NCI-H1694 treated with DMSO at 0.1 percent for 48 hours (cell line): ENCODE measurements at places on chromosomes 7 and 10.

- DNase-seq: no peak
These were observed 49.1 kb upstream of the CDC14C start for GRCh38 chr7:48875045-48875916.

DNA sequence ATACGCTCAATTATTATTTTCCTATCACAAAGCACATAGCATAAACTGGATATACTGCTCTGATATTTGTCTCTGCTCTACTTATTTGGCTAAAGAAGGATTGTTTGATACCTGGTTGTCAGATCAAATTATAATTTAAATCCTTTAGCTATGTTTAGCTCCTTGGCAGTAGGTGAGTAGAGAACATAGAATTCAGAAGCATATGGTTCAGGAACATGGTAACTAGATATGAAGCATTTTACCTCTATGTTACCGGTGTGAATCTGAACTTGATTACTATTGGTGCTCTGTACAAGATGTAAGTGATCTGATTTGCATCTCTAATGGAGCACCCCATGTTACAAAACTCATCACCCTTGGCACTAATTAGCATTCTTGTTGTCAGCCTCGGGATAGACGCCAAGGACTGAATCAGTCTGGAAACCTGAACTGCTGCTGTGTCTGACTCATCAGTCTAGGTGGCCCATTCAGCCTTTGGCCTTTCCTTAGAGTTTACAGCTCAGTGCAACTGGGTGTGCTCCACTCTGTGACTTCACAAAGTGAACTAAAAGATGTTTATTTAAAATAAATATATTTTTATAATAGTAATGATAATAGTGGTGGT is 12.3 kb upstream of the MYPN start:
- no peak for DNase-seq

GRCh38 chr7:139731802-139732470 is 45.9 kb downstream of the HIPK2 start:
- DNase-seq: no peak

DNA sequence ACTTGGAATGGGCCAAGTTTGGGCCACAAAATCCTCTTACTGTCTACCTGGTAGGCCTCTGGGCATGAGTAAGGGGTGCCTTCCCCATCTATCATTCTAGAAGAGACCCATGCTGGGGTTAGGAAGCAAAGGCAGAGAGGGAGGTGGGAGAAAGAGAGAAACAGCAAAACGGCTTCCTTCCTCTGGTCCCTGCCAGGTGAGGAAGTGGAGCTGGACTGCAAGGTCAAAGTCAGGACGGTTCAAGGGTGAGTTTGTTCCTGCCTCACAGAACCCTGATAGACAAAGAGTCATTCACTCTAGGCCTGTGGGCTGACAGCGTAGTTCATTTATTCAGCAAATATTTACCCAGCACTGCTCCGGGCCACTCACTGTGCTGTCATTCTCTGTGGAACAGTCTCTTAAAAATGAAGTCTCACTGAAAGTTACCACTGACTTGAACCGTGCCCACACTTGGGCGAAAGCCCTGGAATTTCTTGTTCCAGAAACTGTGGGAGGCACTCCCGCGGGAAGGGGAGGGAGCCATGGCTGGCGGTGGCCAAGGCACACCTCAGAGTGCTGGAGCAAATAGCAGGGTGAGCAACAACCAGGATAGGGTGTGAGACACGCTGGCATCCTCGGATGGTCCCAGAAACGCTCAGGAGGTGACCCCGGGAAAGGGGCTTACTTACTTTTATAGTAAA is 26.2 kb upstream of the ECHDC3 start:
- DNase-seq: no peak
